ENCODE measurements at places on chromosomes 7 and 10.

DNA sequence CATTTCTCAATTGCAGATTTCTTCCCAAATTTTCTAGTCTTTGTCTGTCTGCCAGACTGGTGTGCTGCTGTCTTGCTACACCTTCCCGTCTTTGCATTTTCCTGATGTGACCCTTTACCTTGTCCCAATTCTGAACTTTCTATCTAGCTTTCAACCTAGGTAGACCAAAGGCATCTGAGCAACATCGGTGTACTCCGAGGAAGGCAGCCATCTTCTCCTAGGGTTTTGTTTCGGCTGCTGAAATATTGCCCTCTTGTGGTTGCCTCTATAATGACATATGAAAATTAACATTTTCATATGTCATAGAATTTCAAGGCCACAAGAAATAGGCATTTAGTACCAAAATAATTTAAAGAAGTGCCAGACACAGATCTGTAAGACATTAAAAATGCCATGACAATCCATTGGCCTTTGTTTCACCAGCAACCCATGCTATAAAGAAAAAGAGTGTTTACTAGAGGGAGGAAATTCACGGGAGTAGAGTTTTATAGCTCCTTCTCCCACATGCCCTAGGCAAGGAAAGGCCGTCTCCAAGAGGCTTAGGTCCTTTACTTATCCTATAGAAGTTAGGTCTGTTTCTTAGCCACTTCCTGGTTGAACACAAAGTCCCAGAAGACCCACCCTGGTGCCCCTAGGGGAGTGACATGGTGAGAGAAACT lies 23.4 kb downstream of the OR9A2 start:
- DNase-seq, result no peak

DNA sequence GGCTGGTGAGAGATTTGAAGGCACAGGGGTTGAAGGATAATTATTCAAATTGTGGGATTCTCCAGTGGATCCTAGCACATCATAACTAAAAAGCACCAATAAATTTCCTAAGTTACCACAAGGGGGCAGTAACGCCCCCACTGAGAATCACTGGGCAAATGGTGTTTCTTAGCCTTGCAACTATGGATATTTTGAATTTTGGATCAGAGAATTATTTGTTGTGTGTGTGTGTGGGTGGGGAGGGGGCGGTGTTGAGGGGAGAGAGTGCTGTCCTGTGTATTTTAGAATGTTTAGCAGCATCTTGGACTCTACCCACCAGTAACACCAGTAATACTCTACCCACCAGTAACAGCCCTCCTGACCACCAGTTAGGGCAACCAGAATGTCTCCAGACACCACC lies 63.3 kb upstream of the PRKG1 start:
- DNase-seq, result no peak

- DNase-seq, result no peak
These were observed 22.5 kb downstream of the CAV1 start for GRCh38 chr7:116547347-116547746.

GRCh38 chr10:22701132-22701826 lies 13.1 kb downstream of the PIP4K2A start:
- no peak for DNase-seq

- DNase-seq, result no peak
These were observed 22.6 kb upstream of the AKR1C3 start for GRCh38 chr10:5071411-5072198.

- no peak for DNase-seq
These were observed 29.7 kb upstream of the GPAM start for GRCh38 chr10:112213098-112213823.

DNA sequence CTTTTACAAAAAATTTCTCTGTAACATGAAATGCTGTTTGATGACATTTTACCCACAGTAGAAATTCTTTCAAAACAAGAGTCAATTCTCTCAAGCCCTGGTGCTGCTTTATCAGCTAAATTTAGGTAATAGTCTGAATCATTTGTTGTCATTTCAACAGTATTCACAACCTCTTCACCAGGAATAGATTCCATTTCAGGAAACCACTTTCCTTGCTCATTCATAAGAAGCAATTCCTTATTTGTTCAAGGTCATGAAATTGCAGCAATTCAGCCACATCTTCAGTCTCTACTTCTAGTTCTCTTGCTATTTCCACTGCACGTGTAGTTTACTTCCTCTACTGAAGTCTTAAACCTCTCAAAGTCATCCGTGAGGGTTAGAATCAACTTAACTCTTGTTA lies 14.1 kb downstream of the STAG3 start:
- no peak for DNase-seq

DNA sequence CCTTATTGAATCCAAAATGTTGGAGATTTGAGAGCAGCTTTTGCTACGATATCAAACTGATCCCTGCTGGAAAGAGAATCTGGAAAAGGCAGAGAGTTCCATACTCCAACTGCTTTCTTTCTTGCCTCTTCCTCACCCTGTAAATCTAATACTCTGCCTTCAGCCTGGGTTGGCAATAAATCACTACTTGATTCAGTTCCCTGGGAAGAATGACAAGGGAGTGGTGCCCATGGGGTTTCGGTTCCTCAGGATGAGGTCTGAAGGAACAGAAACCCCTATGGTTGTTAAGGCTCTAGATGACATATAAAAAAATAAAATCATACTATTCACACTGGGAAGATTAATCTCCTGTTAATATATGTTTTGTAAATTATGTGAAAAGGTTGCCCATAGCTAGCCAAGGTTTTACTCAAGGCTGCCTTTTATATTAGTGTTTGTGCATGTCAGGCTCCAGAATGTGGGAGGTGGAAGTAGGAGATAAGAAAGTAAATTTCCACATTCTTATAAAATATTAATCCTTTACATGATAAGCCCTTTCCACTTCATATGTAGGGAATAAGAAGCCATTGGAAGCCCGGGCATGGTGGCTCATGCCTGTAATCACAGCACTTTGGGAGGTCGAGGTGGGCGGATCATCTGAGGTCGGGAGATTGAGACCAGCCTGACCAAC lies 106.2 kb upstream of the CACNA2D1 start:
- DNase-seq, result no peak

DNA sequence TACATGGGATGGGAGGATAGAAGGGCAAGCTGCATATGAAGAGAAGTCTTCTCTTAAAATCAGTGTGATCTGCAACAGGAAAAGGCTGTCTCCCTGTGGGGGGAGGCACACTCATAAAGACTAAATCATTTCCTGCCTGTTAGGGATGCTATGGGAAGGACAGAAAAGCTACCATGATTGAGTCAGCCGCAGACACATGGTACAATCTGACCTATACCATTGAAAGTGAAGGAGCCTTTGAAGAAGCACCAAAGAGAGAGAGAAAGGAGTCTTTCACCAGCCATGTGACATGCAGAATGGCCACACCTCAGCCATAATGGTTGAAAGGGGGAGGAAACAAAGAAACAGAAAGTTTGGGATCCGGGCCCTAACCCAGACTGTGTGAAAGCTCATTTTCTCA lies 29.1 kb downstream of the NUDCD3 start:
- no peak for DNase-seq

- DNase-seq, result no peak
These were observed 42.9 kb downstream of the NRCAM start for GRCh38 chr7:108413337-108413736.

- DNase-seq, result no peak
These were observed 293.3 kb downstream of the ADRA2A start for GRCh38 chr10:111370101-111370500.

All from stimulated activated CD8-positive, alpha-beta memory T cell treated with anti-CD3 and anti-CD28 coated beads, Interleukin-12 subunit alpha, Interleukin-12 subunit beta, amount 100 ng/mL, for 1 hour (primary cell).